ENCODE measurements at places on chromosomes 2 and 18. TPM values are rescaled to one million over a fixed set of nuclear protein-coding genes. Genes with fewer than 3 reads are reported as not detected.
A peak's percentile ranks its signal among the peaks of the same experiment; 100 is the strongest.

CEBPZ gene
- total RNA-seq = 29.2 TPM

SULT1C4 gene
- total RNA-seq = not detected

CD28 gene
- not detected for total RNA-seq

TACR1 gene
- not detected for total RNA-seq

TIGD1 gene
- total RNA-seq = 12.7 TPM

DNA sequence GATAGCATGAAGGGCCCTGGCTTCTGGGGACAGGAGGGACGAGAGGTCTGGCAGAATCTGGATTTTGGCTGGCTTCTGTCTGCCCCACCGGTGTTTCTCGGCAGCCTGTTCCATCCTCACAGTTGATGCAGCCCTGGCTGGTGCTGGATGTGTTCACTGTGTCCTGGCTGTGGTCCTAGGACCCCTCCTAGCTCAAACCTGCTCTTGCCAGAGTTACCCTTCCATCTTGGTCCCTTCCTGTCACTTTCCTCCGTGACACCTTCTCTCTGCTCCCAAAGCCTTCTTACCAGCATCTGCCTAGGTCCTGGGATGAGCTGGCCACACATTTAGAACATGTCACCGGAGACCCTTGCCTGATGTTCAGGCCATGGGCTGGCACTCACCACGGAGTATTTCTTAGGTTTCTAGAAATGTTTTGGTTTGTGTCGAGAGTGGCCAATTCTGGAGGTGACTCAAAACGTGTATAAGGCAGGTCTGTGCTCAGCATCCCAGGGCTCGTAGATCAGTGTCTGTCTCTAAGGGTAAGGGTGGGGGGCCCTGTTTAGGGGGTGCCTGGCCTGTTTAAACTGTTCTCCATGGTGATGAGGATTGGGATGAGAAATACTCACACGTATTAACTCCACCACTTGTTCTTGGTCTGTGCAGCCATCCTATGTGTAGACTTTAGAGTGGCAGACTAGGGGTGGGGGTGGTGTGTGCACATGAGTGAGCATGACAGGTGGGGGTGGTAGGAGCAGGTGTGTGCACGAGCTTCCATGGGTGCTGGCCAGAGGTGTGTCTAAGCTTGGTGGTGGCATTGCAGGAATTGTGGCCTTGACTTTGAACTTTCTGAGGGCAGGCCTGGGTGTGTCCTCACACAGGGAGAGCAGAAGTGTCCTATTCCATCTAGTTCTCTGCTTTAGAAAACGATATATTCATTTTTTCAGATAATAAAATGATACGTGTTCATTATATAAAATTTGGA lies 162.7 kb downstream of the DYSF start:
- no peak for DNase-seq

GRCh38 chr2:86671337-86671981 lies 47.8 kb upstream of the RNF103 start:
- no peak for DNase-seq

DNA sequence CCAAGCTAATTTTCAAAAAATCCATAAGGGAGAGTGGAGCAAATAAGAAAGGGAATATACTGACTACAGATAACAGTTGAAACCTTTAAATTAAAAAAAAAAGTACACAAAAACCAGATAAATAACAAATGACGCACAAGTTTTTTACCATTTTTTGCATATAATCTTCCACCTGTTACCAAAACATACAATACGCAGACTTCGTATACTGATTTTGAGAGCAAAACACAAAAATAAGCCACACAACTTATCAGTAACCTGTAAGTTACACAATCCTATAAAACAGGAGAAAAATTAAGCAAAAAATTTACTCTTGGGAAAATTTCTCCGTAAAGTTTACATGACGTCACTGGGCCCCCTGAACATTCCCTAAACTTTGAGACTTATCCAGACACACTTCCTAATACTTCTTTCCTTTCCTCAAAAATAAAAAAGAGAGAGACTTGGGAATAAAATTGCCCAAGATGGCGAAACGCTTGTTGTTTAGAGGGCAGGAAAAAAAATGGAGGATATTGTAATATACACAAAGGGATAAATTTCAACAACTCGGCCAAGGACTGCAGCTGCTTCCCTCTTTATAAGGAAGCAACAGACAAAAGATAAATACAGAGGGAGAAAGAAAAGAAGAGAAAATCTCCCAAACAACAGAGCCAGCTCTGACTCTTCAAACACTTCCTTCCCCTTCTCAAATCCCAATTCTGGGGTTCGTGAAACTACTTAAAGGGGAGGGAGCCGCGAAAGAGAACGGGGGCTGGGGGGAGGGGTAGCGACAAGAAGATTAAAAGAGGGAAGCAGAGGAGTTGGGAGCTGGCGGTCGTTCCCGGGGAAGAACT lies 1.6 kb downstream of the BAZ2B start:
- DNase-seq = no peak

GRCh38 chr2:20194097-20195015 lies 30.6 kb downstream of the SDC1 start:
- DNase-seq = no peak

DNA sequence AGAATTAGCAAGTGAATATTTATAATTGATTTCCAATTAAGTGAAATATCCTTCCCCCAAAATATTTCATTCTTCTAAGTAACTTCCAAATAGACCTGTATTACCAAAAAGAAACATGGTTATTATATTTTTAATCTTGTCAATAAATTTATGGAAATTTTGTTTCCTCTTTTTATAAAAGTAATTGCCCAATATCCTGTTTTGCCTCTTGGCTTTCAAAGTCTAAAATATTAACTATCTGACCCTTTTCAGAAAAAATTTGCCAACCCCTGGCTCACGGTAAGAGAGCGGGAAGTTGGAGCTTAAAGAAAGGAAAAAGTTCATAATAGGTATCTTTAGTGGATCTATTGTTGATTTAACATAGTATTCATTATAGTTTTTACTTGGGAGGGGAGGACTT lies 20.4 kb upstream of the SANBR start:
- no peak for DNase-seq

GRCh38 chr2:86025976-86026743 lies 79.5 kb downstream of the POLR1A start:
- DNase-seq = no peak

GRCh38 chr2:209864716-209865295 lies 93.2 kb downstream of the UNC80 start:
- DNase-seq = no peak

DNA sequence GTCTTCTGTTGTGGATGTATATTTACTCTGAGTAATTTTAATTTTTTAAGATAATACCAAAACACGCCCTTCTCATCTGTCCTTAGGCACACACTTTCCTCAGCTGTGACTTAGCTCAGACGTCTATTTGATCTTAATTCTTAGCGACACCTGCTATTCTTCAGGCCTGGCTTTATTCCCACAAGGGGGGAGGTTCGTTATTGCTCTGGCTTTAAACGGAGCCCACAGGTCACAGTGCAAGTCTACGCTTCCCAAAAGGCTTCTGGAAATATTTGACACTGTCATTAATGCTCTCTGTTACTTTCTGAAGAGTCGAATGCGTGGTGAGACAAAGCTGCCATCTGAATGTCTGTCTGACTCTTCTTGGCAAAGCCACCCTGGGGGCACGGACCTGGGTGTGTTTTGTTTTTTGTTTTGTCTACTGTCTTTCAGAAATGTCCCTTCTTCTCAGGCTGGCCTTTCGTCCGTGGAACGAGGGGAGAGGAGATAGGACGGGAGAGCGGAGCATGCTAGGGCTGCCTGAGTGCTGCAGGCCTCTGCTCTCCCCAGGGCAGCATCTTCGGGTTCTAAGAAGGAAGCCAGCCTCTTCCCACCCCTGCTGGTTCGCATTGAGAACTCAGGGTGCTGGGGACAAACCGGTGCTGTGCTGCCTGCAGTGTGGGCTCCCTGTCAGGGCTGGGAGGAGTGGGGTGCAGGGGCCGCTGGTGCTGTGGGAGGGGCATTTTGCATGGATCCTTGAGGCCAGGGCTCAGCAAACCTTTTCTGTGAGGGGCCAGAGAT lies 61.9 kb downstream of the ASAP2 start:
- DNase-seq = no peak

- no peak for DNase-seq
These were observed 360.1 kb upstream of the VWC2L start for GRCh38 chr2:214050731-214051130.

DNA sequence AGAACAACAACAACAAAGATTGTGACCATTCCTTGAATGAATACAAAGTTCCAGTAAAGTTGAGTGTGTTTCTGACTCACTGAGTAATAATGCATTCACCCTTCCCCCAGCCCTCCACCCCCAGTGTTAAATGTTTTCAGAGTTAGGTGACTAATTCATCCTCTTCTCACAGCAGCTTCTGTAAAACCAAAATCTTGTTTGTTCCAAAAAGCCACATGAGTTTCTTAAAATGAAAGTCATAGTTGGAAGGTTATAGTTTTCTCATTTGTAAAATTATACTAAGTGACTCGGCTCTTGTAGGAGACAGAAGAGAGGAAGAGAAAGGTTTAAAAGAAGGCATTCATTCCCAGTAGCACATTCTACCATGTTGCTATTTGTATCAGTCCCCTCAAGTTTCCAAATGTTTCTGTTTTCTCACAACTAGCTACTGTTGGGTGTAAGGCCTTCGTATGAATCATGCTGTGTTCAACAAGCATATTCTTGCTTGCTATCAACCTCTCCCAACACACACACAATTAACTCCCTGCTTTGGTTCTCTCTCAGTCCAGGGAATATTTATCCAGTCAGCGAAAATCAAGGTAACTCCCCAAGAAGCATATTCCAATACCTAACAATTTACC lies 75.3 kb downstream of the MBD2 start:
- peak; percentile 47 for DNase-seq

GRCh38 chr2:85813211-85813981 lies 59.6 kb downstream of the ATOH8 start:
- DNase-seq = no peak

DNA sequence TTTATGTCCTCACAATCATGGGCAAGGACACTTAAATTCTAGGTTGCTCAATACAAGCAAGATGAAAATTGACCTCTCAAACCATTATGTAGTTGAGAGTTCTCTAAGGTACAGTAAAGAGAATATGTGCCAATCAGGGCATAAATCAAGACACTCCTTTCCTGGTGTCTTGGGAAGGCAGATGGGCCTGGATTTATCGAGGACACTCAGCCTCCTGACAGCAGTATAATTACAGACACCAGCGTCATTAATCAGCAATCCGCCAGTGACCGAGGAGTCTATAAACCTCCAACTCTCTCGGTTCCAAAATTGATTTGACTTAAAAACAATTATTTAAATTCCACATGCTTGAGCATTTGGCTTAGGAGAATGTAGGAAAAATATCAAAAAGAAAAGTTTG lies 75.7 kb upstream of the DAPL1 start:
- DNase-seq = no peak

DNA sequence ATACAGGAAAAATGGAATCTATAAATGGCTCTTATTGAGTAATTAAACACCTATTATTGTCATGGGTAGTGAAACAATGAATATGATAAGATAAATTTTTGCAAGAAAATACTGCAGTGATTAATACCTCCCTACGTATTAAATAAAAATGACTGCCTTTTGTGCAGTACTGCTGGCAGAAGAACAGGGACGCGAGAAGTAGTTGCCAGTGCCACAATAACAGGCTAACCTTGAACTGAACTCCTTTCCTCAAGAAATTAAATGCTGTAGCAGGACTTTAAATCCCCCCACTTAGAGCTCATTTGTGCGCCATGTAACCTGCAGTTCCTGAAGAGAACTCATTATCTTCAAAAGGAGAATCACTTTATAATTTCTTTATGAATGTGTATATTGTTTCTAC lies 24.6 kb downstream of the FIGN start:
- DNase-seq = no peak

GRCh38 chr2:215454519-215455246 lies 18.8 kb upstream of the FN1 start:
- no peak for DNase-seq

DNA sequence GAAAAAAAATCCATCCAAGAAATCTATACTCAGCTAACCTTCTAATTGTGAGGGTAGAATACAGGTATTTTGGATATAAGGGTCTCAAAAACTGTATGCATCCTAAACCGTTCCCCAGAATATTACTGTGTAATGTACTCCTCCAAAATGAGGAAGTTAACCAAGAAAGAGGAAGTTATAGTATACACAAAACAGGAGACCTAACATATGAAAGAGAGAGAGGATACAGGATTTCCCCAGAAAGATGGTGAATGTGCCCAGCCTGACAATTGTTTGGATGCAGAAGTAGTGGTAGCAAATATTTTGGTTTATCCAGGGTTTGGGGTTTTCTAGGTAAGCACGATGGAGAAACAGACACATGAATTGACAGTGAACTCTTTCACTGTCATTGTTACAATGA lies 50.6 kb downstream of the GALNT3 start:
- DNase-seq = no peak

- no peak for DNase-seq
These were observed 155.3 kb upstream of the SLC39A10 start for GRCh38 chr2:195501746-195502145.

DNA sequence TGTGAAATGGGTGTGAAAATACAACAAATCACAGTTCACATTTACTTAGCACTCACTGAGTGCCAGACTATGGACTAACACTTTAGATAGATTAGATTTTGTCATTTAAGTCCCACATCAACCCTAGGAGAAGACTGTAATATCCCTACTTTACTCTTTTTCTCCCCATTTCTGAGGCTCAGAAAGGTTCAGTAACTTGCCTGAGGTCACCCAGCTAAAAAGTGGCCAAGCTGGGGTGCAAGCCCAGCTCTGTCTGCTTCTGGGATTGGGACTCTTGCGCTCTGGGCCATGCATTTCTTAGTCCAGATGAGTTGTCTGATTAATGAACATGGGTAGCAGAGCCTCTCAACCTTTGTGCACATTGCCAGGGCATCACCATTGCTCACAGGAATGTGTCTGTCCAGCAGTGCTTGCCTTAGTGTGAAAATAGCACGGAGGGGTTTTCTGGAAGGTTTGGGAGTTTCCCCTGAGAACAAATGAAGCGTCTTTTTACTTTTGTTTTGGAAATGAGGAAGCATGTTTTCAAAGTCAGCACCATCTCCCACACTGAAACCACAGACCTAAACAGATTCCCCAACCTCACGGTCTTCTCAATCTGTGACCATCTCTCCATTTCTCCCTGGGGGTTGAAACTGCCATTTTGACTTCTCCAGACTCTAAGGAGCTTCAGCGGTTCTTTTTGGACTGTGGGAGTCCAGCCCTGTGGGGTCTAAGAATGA lies 31.9 kb downstream of the NRP2 start:
- DNase-seq = no peak

DNA sequence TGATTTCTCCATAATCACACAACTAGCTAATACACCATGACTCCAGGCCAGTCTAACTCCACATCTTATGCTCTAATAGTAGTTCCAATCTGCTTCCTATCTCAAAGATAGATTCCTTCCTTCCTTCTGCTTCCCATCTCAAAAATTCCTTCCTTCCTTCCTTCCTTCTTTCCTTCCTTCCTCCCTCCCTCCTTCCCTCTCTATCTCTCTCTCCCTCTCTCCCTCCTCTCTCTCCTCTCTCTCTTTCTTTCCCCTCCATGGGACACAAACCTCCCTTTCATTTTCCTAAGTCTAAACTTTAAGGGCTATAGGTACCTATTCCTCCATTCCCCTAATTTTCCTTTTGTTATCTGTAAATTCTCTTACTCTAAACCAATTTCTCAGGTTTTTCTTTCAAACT lies 62.5 kb downstream of the CCDC88A start:
- DNase-seq = no peak
